HCT116 (cell line): ENCODE measurements at places on chromosomes 12 and 14.

DNA sequence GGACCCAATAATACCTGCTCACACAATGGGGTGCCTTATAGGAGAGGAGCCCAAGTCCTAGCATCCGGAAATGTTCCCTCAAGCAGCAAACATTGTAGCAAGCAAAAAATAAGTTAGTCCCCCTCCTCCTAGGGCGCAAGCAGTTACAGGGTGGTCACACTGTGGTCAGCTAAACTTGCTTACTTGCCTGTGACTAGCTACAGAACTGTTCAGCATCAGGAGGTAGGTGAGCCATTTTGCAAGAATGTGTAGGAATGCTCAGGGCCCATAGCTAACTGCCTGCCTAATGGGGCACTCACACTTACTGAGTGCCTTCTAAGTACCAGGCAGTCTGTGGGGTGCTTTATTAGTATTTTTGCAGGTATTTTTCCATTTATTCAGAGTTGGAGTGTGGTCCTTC is 154.6 kb upstream of the GRIN2B start:
- no peaks in the 10 kb centered on the region for H3K36me3 ChIP-seq
- H3K4me3 ChIP-seq, result no peak overlapping the region
- no peaks in the 10 kb centered on the region for H3K27me3 ChIP-seq
- H3K4me1 ChIP-seq, result no peaks in the 10 kb centered on the region
- H3K27ac ChIP-seq, result no peak overlapping the region

DNA sequence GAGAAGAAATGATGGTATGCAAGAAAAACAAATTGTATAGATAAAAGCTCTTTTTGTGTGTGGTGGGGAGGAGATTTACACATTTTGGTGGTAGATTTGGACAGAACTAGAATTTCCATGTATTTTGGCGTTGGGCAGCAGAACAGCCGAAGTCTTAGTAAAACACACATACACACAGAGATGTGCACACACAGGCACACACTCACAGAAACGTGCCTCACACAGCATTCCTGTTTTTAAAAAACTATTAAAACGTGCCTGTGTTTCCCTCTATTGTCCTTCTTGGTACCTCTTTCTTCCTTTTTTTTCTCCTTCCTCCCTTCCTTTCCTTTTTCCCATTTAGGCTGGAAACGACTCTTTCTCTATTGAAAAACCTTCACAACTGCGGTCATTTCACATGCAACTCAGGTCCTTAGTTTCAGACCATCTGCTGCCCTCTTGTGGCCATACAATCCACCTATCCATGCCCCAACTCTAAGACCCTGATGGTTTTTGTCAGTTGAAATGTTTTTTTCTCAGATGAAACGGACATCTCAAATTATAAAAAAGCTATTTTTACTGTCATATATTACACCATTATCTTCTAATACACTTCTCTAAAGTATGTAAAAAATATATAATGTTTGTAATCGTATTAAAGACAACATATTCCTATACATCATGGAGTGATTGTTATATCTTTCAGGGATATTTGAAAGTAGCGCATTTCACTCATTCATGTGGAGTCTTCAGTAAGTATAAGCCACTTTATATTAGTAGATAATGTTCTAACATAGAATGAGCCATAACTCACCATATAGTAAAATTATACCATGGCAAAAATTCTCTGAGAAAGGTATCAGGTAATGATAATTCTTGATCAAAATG is 386.7 kb upstream of the NOVA1 start:
- H3K4me1 ChIP-seq, result no peaks in the 10 kb centered on the region
- no peak overlapping the region for H3K27ac ChIP-seq
- DNase-seq, result peak; percentile 4
- H3K36me3 ChIP-seq, result no peaks in the 10 kb centered on the region
- H3K4me3 ChIP-seq, result no peak overlapping the region
- no peaks in the 10 kb centered on the region for H3K27me3 ChIP-seq

- no peak overlapping the region for H3K4me3 ChIP-seq
- H3K27ac ChIP-seq, result no peak overlapping the region
- no peaks in the 10 kb centered on the region for H3K36me3 ChIP-seq
- no peaks in the 10 kb centered on the region for H3K4me1 ChIP-seq
- H3K27me3 ChIP-seq, result no peaks in the 10 kb centered on the region
These were observed 100.2 kb downstream of the RIMBP2 start for GRCh38 chr12:130615861-130616345.

DNA sequence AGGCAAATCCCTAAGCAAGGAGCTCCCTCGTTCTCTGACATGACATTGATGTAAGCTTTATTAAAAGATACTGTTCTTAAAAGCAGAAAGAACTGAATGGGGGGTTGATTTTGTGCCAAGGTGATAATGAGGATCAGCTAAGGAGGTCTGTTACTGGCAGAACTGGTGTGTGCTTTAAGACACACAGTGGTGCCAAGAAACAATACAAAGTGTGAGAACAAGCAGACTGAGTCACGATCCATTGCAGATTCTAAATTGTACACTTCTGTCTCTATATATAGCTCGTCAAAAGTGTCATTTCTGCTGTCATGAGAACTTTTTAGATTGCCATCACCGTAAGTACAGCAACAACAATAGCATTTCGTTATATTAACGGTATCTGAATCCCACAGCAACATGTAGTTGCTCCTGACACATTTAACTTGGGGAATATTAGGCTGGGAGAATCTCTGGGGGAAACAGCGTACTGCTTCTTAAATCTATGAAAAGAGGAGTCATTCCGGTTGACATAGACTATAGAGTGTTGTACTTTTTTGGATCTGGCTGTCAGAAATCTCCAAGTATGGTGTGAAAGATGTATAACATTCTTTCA is 151.3 kb upstream of the PRKD1 start:
- no peaks in the 10 kb centered on the region for H3K27me3 ChIP-seq
- H3K36me3 ChIP-seq, result no peaks in the 10 kb centered on the region
- DNase-seq, result no peak
- H3K27ac ChIP-seq, result no peak overlapping the region
- H3K4me1 ChIP-seq, result no peaks in the 10 kb centered on the region

DNA sequence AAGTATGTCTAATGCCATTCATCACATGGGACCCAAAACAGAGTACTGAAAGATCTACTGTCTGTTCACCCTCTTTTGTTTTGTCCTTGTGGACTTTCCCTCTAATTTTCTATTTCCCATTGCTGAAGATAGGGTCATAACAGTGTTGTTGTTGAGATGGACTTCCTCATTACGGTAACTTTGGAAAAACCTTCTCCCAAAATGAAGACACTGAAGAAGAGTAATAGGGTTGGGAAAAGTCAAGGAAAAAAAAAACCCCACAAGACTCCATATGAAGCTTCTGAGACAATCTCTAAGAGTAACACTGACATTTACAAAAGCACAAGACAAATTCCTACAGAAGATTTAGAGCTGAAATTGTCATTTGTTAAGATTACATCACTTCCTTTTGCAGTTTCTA is 36.7 kb downstream of the EXOC5 start:
- no peak overlapping the region for H3K4me3 ChIP-seq
- H3K27me3 ChIP-seq, result no peaks in the 10 kb centered on the region
- H3K27ac ChIP-seq, result no peak overlapping the region
